ENCODE measurements at places on chromosomes 13 and 19.

- DNase-seq: no peak
Measured at GRCh38 chr19:12828494-12828893, 5.9 kb downstream of the RTBDN start.

GRCh38 chr13:46520166-46520565 lies 32.8 kb upstream of the LRCH1 start:
- DNase-seq: no peak

GRCh38 chr13:36214163-36214921 lies at the start of gene SOHLH2:
Gene SOHLH2, minus strand, starts transcription at chr13:36214556. Its CDS starts 30 bp downstream, at chr13:36214526.
- no peak for DNase-seq

DNA sequence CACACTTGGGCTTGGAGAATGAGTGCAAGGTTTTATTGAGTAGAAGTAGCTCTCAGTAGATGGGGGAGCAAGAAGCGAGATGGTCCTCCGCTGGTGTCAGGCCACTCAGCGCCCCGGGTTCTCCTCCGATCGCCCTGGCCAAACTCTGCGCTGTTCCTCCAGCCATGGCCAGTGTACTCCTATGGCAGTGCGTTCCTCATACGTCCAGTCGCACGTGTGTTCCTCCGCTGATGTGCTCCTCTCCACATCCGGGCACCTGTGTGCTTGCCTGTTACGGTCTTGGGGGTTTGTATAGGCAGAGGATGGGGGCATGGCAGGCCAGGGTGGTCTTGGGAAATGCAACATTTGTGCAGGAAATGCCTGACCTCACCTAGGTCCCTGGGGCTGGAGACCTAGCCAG lies 1899.4 kb downstream of the PCDH9 start:
- DNase-seq: no peak

DNA sequence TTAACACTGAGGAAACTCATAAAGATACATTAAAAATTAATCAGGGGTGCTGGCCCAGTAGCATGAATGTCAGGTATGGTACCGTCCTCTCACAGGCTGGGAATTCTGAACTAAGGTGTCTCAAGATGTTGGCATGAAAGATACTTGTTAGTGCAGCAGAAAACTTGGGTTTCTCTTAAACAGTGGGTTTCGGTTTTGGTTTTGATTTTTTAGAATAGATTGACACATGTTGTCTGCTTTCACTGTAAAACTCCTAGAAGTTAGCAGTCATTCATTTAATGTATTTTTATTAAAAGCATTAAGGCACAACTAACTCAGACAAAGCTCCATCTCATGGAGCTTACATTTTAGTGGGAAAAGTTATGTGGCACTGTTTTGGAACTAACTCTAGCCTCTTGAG lies 3.5 kb upstream of the OBI1 start:
- no peak for DNase-seq

DNA sequence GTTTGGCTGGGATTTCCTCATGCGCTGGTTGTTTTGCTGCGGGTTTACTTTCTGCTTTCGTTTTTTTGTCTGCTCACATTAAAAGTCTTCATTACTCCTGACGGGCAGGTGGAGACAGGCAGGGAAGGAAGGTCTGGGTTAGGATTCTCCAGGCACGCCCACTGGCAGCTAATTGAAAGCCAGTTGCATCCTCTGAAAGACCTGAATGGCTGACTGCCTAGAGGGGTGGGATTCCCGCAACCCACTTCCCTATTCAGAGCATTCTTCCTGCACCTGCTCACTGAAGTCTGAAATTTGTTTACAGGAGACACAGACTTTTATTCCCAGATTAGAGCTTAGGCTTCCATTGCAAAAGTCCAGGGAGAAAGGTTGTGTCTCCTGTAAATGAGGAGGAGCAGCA lies 172.0 kb downstream of the UQCRFS1 start:
- no peak for DNase-seq

- DNase-seq: peak; percentile 23
Measured at GRCh38 chr13:41700790-41701310, 243.5 kb downstream of the RGCC start.

DNA sequence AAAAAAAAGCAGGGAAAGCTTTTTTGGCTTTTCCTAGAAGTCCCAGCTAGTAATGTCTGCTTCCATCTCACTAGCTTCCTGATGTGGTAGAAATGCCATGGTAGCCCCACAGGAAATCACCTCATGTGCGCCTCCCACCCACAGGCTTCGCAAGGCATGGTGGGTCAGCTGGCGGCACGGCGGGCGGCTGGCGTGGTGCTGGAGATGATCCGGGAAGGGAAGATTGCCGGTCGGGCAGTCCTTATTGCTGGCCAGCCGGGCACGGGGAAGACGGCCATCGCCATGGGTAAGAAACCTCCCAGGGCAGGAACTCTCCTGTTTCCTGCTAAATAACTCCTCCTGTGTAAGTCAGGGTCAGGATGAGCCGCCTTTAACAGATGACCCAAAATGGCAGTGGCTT lies 10.4 kb downstream of the RUVBL2 start:
- no peak for DNase-seq

GRCh38 chr13:106390367-106390766 lies 145.1 kb downstream of the EFNB2 start:
- DNase-seq: no peak
